T-cell (primary cell): ENCODE measurements at places on chromosomes 1 and 21.

DNA sequence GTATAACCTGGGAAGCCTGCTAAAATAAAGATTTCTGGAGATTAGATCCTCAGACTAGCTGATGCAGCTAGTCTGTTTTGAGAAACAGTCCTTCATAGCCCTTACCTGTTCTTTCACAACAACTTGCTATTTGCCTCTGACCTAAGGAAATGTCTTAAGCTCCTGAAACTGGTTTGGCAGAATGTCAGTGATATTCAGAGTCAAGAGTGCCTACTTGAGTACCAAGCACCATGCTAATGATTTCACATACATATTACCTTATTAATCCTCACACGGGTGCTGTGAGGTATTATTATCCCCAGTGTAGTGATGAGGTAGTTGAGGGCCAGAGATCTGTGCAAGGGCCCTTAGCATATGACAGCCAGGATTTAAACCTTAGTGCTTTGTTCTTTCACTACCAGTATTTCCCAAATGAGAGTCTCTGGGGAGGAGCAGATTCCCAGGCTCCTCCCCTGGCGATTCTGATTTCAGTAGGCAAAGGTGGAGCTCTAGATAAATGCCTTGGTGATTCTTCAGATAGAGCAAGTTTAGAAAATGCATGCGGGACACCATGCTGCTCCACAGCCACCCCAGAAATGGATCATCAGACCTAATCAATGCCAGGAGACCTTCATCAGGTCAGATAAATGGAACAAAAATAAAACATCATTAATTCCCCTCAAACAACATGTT is 47.4 kb upstream of the WNT2B start:
- no peak for DNase-seq

DNA sequence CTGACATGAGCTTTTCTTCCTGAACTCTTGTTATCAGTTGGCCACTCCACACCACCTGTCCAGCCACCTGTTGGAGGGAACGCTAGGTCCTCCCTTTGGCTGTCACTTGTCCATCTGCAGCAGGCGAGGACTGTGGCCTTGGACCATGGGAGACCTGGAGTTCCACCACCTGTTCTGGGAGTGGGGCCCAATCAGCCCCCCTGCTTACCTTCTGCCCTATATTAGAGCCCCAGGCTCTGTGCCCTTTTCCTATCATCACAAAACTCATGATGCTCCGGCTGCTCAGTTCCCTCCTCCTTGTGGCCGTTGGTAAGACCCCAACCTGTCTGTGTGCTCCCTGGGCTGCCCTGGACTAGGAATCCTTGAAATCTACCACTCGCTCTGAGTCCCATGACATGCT is at the start of gene CELA3A:
Gene CELA3A, plus strand, starts transcription at position 249 of the 400 bp plus-strand sequence. Its CDS starts 18 bp downstream, at position 267.
- DNase-seq, result no peak

DNA sequence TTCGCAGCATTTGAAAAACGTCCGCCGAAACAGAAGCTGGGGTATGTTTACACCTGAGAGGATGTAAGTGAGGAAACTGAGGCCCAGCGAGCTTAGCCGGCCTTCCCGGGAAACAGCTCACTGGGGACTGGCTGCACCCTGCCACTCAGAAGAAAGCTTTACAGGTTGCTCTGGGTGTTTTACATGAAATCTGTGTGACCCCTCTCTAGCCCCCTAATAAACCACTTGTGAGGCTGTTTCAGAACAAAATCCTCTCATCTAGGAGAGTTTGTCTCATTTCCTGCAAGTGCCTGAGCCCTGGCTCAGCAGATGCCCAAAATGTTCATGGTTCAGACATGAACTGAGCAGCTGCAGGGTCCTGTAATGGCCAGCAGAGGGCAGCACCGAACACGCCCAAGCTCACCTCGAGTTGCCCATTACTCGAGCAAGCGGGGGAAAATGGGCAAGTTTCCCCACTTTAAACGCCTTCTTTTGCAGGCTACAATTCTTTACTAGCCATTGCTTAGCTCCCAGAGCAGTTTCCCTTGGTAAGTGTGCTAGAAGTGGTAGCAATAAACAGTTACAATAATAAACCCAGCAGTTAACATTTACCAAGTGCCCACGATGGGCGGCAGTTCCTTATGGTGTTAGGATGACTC is 76.4 kb downstream of the FHAD1 start:
- DNase-seq, result peak; percentile 65

DNA sequence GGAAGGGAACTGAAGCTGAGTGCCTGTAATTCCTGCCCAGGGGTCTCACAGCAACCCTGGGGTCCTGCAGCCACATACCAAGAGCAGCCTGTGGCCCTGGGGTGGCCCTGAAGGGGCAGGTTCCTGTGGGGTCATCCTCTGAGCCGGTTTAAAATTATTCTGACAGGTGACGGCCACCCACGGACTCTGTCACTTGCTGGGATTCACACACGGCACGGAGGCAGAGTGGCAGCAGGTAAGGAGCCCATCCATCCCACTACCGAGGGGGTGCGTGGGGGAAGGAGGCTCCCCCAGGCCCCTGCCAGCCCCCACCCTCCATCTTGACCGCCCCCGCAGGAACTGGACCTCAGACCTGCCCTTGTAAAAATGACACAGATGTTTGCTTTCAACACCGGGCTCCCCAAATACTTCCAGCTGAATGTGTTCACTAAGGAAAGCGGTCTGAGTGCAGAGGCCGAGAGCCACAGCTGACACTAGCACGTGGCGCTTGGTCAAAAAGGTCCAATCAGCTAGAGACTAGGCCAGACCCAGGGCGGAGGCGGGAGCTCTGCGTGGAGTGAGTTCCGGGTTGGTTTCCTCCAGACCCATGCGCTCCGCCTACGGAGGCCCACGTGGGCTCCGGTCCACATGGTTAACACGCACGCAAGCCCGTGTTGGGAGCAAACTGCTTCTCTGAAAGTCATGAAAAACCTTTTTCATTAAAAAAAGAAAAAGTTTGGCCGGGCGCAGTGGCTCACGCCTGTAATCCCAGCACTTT is 10.0 kb downstream of the YBEY start:
- peak; percentile 7 for DNase-seq

GRCh38 chr1:115648717-115649691 is 7.2 kb downstream of the VANGL1 start:
- no peak for DNase-seq

DNA sequence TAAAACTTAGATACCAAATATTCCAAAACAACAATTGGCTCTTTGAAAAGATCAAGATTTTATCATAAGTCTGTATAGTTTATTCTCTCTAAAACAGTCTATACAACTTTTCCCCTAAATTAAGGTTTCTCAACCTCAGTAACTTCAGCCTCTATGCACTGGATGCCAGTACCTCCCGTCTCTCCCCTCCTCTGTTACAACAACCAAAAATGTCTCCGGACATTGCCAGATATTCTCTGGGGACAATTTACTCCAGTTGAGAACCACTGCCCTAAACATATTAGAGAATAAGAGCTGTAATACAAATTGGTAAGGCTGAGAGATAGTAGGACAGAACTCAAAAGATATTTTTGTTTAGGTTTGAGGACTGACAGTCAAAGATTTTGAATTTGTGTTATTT is 71.6 kb downstream of the TMEM200B start:
- DNase-seq, result no peak

- no peak for DNase-seq
Measured at GRCh38 chr1:215132156-215132555, 49.6 kb downstream of the KCNK2 start.

DNA sequence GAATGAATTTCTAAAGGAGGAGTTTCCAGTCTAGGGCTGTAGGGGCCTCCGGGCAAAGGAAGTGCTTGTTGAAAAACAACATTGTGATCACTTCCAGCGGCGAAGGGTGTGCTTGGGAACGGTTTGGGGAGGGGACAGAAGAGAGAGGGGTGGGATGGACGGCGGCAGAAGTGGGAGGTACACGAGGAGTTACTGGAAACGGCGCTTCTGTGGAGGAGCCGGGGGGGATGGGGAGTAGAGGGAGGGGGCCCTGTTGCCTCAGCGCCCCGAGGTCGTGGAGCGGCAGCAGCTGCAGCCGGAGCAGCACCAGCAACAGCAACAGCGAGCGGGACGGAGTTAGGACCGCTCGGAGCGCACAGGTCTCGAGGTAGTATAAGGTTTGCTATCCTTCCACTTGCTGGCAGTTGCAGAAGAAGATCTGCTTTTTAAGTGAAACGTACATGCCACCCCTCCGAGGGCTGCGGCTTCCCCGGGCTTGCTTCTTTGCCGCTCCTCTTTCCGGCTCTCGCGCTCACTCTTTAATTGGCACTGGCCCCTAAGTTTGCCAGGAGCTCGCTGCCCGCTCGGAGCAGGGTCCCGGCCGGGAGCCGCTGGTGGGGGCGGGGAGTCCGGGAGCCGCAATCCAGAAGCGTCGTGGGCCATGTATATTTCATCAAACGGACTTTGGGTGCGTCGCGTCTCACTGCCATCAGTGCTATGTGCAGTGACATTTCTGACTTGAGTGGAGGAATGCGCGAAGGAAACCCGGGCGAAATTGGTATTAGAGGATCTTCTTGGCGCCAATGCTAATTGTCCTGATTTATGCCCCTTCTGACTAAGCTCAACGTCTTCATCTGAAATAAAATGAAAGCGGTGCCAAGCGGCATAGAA is 771 bp upstream of the NTNG1 start:
- peak; percentile 33 for DNase-seq

DNA sequence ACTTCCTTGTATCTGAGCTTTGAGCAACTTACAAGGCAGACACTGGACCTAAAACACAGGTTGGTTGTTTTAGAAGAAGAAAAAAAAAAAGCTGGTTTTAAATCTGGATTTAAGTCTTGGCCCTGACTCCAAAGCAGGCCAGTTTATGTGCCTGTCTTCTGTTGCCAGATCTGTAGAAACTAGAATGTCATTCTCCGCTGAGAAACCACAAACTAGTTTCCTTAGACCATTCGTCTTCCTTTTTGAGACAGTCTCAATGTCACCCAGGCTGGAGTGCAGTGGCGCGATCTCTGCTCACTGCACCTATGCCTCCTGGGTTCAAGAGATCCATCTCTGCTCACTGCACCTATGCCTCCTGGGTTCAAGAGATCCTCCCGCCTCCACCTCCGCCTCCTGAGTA is 33.9 kb downstream of the APP start:
- no peak for DNase-seq

DNA sequence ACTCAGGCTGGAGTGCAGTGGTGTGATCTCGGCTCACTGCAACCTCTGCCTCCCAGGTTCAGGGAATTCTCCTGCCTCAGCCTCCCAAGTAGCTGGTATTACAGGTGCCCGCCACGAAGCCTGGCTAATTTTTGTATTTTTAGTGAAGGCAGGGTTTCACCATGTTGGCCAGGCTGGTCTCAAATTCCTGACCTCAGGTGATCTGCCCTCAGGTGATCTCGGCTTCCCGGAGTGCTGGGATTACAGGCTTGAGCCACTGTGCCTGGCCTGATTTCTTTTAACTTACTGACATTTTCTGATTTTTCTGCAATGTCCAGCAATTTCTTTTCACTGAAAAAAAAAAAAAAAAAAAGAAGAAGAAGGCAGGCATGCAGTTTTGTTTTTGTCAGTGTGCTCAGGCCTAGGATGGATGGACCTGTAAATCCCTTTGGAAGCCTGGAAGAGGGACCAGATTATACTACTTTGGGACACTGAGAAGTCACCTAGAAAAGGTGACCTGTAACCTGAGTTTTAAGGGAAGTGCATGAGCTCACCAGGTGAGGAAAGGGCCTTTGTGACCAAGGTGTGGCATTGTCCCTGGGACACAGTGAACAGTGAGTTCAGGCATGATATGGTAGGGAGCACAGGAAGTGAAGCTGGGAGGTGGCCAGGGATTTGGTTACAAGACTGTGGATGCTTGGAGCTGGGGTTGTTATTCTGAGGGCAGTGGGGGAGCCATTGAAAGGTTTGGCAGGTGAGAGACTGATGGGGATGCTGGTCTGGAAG is 2.7 kb upstream of the TMEM61 start:
- no peak for DNase-seq

GRCh38 chr21:24055696-24056095 is 1551.6 kb downstream of the MRPL39 start:
- no peak for DNase-seq

DNA sequence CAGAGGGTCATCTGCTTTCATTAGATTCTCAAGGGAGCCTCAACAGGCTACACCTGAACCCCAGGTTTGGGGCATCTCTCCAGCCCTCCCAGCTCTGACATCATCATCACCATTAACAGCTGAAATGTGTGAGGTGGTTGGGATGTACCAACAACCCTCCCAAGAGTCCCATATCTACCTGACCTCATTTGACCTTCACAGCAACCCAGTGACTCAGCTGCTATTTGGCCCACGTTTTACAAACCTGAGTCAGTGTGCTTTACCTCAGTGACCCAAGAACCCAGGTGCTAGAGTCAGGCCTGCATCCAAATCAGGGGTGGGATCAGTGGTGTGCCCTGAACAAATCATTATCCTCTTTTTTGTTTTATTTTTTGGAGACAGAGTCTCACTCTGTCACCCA is 53.3 kb upstream of the TINAGL1 start:
- DNase-seq, result no peak

GRCh38 chr1:199733125-199733524 is 294.4 kb upstream of the NR5A2 start:
- DNase-seq, result no peak

- no peak for DNase-seq
Measured at GRCh38 chr1:50348449-50349241, 74.6 kb downstream of the DMRTA2 start.

GRCh38 chr1:85342207-85342606 is 65.8 kb upstream of the BCL10 start:
- DNase-seq, result no peak

- DNase-seq, result no peak
Measured at GRCh38 chr1:151540982-151541377, 871 bp downstream of the TUFT1 start.

DNA sequence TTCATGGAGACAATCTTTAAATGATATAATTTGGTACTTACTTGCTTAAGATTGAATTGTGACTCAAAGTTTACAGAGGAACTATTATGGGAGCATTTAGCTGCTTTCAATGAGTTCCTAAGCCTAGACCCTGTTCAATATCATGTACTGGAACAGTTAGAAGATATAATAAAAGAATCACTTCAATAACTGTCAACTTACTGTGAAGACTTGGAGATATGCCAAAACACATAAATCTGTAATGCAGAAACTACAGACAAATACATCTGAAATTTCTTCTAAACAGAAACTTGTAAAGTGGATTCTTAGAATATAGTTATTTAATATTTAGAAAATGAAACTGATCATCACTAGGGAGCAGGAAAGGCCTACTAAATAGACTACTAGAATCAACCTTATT is 259.3 kb downstream of the HLX start:
- DNase-seq, result no peak
